ENCODE measurements at places on chromosomes 5 and 9.

DNA sequence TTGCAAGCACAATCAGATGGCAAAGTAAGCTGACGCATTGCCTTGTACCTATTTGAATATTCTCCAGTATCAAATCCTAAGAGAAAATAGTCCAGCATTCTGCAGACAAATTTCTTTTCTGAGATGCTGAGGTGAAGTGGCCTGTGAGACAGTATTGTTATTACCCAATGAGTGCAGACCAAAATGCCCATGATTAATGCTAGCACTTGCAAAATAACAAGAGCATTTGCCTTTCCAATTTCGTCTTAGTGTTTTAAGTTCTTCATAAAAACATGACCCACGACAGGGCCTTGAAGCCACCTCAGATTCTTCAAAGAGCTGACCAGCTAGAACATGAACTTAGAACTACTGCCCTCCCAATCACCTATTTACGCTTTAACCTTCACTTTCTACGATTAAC is 2.6 kb upstream of the IQGAP2 start:
- DNase-seq = peak; percentile 26

GRCh38 chr9:6133346-6134063 is 82.1 kb upstream of the IL33 start:
- DNase-seq = no peak

- peak; percentile 92 for DNase-seq
Observed at GRCh38 chr9:127980706-127981558, at the start of gene EEIG1. EEIG1 (minus strand) TSS chr9:127980989; CDS start chr9:127980137, 852 bp downstream.

- no peak for DNase-seq
Observed at GRCh38 chr5:16712620-16713019, 95.8 kb upstream of the RETREG1 start.

- DNase-seq = no peak
Observed at GRCh38 chr5:9020996-9021395, 524.9 kb downstream of the SEMA5A start.

GRCh38 chr5:75325242-75325641 is 11.8 kb upstream of the HMGCR start:
- DNase-seq = no peak

DNA sequence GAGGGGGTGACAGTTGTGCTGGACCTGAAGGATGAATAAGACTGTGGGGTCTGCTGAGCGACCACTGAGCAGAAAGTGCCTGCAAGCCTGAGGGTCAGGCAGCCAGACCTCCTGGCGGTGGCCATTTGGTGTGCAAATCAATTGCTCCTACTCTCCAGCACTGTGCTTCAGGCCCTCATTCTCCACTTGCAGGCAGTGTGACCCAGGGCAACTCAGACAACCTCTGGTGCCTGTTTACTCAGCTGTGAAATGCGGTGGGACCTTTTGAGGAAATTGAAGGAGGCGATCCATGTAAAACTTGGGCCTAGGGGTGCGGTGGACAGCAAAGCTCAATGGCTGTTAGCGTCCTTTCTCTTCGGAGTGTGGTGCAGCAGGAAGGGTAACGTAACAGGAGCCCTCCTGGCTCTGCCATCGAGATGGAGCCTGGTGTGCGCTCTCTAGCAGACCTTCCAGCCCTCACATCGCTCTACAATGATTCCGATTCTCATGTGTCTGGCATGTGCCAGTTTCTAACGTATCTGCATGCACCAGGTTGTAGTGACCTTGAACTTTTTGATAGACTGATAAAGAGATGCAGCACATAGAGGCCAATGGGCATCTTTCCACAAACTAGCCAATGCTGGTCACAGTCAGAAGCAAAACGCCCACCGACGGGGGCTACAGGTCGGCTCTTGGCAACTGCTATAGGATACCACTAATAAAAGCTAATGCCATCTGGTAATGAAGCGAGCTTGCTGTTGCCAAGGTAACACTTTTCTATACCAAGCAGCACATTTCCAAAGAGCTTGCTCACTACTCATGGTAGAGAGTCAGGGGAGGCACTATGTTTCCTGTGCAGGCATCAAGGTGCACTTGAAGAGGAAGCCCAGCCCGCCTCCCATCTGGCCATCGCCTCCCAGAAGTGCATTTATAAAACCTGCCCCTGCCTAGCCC is 159.7 kb upstream of the RAPGEF1 start:
- DNase-seq = no peak

GRCh38 chr9:136259517-136259813 is 13.9 kb upstream of the QSOX2 start:
- no peak for DNase-seq

GRCh38 chr5:25025831-25026230 is 381.1 kb upstream of the CDH10 start:
- no peak for DNase-seq

Measured in inflammatory macrophage (primary cell).